ENCODE measurements at places on chromosomes 1 and 21. TPM values are rescaled to one million over a fixed set of nuclear protein-coding genes. Genes with fewer than 3 reads are reported as not detected.

TMCO4 gene
- total RNA-seq = 15.6 TPM

ILDR2 gene
- 9.1 TPM for total RNA-seq

TPTE gene
- not detected for total RNA-seq

SGIP1 gene
- total RNA-seq = 0.02 TPM

ZNF672 gene
- 39.5 TPM for total RNA-seq

RXFP4 gene
- not detected for total RNA-seq

CFHR3 gene
- not detected for total RNA-seq

MMEL1 gene
- total RNA-seq = 1.4 TPM

LCE1E gene
- total RNA-seq = not detected

GRCh38 chr1:108041360-108042142 lies 76.6 kb upstream of the VAV3 start:
- peak; percentile 22 for DNase-seq

- DNase-seq = peak; percentile 69
These were observed 9.4 kb upstream of the TARBP1 start for GRCh38 chr1:234488054-234489006.

GRCh38 chr1:47931395-47931794 lies 65.8 kb downstream of the TRABD2B start:
- peak; percentile 14 for DNase-seq

GRCh38 chr1:241115784-241116183 lies 241.2 kb downstream of the RGS7 start:
- DNase-seq = no peak

GRCh38 chr1:2448098-2448445 lies 28.0 kb upstream of the PLCH2 start:
- no peak for DNase-seq

DNA sequence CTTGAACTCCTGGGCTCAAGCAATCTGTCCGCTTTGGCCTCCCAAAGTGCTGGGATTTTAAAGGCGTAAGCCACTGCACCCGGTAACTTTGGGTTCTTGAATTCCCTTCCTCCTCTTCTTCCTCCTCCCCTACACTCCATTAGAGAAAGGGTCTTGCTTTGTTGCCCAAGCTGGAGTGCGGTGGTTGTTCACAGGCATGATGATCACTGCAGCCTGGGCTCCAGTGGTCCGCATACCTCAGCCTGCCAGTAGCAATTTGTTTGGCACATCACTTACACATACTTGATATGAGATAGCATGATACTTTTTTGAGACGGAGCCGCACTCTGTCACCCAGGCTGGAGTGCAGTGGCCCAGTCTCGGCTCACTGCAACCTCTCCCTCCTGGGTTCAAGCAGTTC lies 2.2 kb downstream of the DEGS1 start:
- no peak for DNase-seq

- no peak for DNase-seq
These were observed 481.0 kb upstream of the CAMK1G start for GRCh38 chr1:209102531-209102930.

- no peak for DNase-seq
These were observed 5.2 kb downstream of the GIPC2 start for GRCh38 chr1:78051005-78051404.

DNA sequence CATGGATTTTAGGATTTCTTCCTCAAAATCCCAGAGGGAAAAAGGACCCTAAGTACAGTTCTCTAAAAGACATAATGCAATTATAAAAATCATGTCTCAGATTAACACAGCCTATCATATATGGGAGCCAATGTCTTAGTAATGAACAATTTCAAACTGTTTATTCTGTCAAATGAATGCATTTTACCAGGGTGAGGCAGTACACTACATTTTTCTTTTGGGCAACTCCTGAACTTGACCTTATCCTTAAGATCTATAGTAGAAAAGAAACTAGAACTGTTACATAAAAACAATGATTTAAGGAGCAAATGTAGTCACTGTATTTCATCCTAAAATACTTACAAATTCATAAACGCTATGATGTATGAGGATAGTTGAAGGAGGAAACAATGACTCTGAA lies 226.3 kb upstream of the B3GALT2 start:
- no peak for DNase-seq

- DNase-seq = no peak
These were observed 216.1 kb downstream of the NPHP4 start for GRCh38 chr1:5776035-5776550.

- peak; percentile 70 for DNase-seq
These were observed 2.6 kb downstream of the RIMS3 start for GRCh38 chr1:40662864-40663263.

DNA sequence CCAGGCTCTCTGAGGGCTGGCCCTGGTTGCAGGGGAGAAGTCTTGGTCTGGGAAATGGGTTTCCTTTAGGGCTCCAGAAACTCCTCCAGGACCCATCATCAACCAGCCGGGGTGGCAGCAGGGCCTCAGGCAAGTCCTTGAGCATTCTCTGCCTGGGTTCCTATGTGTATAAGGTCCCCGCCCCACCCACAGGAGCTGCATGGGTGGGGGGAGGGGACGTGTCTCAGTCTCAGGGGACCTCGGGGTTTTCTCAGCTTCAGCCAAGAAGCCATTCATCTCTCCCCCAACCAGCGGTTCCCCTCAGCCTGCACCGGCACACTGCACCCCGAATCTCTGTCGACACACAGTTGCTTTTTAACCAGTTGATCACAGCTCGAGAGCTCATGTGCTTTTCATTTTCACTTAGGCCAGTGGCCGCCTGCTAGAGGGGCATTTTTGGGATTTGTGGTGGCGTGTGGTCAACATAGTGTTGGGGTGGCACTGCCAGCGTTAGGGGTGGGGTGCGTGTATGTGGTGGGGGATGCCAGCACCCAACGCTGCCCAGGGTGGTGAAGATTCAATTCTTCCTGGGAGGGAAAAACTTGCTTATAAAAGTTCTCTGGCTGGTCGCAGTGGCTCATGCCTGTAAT lies 6.5 kb downstream of the RUNX3 start:
- DNase-seq = peak; percentile 50

DNA sequence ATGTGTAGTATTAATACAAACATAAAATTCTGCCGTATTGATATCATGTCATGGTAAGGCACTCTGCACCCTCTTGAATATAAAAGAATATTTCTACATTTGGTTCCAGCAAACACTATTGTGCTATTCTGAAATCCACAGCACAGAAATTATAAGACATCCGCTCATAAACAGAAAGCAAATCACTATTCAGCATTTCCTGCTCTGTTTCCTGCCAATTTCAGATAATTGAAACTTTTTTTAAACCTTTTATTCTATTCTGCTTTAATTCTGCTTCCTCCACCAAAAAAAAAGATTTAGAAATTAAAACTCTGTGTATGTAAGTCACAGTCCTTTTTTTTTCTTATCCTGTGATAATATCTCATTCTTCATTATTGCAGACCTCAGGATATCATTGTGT lies 39.6 kb upstream of the PLEKHO1 start:
- DNase-seq = no peak

Data from activated CD4-positive, alpha-beta T cell treated with anti-CD3 and anti-CD28 coated beads for 36 hours (primary cell).